ENCODE measurements at places on chromosomes 1 and 21.

DNA sequence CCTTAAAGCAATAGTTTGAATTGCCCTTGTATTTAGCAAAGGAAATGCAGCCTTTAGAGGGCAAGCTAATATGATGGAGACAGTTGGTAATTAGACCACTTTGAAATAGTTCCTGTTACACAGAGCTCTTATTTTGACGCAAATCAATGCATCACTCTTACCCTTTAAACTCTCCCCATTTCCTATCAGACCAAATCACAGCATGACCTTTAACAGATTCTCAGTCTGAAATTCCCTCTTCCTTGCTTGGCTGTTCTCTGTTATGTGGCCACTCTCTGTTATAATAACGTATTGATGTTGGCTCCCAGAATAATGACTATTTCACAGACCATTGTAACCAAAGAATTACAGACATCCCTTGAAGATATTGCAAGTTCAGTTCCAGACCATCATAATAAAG is 66.9 kb upstream of the NGF start:
- no peak for DNase-seq

GRCh38 chr1:101069158-101069557 is 43.6 kb upstream of the DPH5 start:
- DNase-seq, result no peak

DNA sequence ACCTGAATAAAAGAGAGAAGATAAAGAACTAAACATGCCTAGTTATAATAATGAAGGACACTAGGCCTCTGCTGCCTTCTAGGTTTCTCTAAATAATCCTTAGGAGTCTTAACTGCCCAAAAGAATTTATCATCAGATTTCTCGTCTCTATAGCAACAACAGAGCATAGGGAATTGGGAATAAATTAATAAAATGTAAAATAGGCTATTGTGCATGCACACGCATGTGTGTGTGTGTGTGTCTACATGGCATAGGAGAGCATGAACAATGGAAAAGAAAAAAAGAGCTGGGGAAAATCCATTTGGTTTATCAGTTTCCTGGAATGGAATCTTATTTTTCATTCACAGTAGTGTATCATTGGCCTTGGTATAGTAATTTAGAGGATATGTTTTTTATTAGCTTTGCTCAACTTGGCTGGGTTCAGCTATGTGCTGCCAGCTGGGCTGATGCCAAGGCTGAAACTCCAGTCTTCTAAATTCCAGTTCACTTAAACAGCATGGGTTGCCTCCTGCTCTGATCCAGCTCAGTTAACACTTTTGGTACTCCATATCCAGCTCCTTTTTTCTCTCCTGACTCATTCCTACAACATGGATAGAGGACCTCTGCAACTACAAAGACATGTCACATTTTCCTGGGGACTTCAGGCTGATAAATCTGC is 80.6 kb upstream of the SLFNL1 start:
- no peak for DNase-seq

- no peak for DNase-seq
These were observed 576 bp downstream of the SMIM12 start for GRCh38 chr1:34858901-34859445.

- DNase-seq, result no peak
These were observed 36.0 kb downstream of the CAPN2 start for GRCh38 chr1:223748405-223748772.

GRCh38 chr1:111963985-111964738 is 25.3 kb downstream of the KCND3 start:
- DNase-seq, result no peak

GRCh38 chr1:84960371-84960770 is 36.5 kb downstream of the MCOLN2 start:
- DNase-seq, result no peak

DNA sequence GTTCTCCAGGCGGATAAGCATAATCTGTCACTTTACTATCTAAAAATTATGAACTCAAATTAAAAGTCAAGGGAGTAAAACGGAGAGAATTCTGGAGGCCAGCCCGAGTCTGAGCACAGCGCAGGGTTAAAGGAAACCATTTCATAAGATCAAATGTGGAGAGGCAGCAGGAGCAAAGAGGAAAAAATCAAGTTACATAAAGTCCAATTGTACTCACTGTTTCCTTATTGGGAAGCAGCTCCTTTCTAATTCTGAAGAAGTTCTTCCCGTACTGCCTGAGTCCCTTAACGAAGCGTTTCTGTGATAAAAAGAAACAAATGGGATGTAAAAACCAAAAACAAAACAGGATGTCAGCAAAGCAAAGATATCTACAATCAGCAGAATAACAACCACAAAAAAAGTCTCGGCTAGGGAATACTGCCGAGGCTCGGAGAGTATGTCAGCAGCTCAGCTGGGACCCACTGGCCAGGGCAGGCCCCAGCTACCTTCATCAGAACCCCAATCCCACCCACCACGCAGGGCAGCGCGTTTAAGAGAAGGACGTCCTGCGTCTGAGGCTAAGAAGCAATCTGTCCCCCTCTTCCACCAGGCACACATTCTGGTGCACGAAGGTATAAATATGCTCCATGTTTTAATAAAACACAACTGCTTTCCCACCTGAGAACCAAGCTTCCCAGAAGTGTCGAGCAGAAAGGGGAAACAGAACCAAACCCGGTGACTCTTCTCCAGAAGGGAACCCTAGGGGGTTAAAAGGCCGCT is 104.8 kb downstream of the SLC45A1 start:
- DNase-seq, result peak; percentile 21

GRCh38 chr1:162755306-162755705 is 35.2 kb upstream of the HSD17B7 start:
- peak; percentile 47 for DNase-seq

GRCh38 chr1:18415448-18416027 is 65.2 kb upstream of the KLHDC7A start:
- no peak for DNase-seq

GRCh38 chr1:43803646-43804045 is 96.3 kb downstream of the ST3GAL3 start:
- peak; percentile 52 for DNase-seq

GRCh38 chr1:174519844-174520243 is 72.1 kb downstream of the GPR52 start:
- no peak for DNase-seq

GRCh38 chr1:167808690-167809089 is 86.9 kb downstream of the MPZL1 start:
- no peak for DNase-seq

GRCh38 chr1:199243423-199244061 is 604.7 kb downstream of the PTPRC start:
- peak; percentile 83 for DNase-seq

GRCh38 chr1:53947172-53947907 is 1.2 kb downstream of the LRRC42 start:
- no peak for DNase-seq

Data from WERI-Rb-1 (cell line).